Activated naive CD8-positive, alpha-beta T cell treated with anti-CD3 and anti-CD28 coated beads, Interleukin-2, amount 50 U/mL, for 24 hours (primary cell): ENCODE measurements at places on chromosomes 13 and 19.

- no peak for DNase-seq
These were observed 392.6 kb downstream of the SLITRK5 start for GRCh38 chr13:88063741-88064140.

DNA sequence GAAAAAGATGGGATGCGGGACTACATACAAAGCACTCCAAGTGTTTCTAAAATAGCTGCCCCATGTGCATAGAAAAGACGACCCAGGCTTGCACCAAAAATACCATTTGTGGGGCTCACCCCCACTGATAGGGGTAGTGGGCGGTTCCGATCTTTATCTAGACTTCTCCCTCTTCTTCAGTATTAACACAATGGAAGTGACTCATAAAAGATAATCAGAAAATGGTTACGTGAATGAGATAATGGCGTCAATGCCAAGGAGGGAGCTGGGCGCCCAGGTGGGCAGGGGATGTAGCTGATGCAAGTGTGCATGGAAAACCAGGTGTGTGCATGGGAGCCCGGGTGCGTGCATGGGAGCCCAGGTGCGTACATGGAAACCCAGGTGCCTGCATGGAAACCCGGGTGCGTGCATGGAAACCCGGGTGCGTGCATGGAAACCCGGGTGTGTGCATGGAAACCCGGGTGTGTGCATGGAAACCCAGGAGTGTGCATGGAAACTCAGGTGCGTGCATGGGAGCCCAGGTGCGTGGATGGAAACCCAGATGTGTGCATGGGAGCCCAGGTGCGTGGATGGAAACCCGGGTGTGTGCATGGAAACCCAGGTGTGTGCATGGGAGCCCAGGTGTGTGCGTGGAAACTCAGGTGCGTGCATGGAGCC lies 32.7 kb downstream of the LAMP1 start:
- DNase-seq: no peak

DNA sequence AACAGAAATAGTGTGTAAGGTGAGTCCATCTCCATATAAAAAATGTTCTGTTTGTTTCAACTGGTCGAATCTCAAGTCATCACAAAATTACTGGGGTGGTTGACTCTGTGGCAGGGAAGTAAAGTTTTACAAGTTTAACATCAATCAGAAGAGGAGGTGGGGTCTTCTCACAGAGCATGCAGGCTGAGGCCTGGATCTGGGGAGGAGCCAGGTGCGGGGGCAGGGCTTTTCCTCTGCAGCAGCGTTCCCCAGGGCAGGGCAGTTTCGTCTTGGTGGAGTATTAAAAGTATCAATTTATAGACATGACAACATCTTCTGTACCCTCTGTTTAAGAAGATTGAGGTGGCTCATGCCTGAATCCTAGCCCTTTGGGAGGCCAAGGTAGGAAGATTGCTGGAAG lies 68.8 kb downstream of the SLC7A9 start:
- DNase-seq: no peak

- DNase-seq: no peak
These were observed 7.4 kb downstream of the SOX1 start for GRCh38 chr13:112074139-112074865.

GRCh38 chr19:30229525-30230174 lies 142.5 kb upstream of the ZNF536 start:
- no peak for DNase-seq
